ENCODE measurements at places on chromosomes 2 and 18.

DNA sequence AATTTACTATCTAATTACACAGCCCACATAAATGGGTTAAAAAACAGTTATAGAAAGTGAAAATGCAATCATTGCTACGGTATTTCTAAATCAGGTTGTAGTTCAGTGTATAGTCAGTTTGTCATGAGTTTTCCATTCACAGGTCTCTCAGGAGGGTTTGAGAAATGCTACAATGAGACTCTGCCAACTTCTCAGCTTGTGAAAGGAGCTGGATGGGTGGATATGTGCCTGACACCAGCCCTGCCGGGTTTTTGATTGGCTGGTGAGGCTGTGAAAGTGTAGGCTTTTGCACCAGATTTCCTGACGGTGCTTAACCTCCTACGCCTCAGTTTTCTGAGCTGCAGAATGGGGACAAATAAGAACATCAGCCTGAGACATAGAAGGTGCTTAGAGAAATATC is 102.6 kb upstream of the SMIM21 start:
- DNase-seq, result no peak

DNA sequence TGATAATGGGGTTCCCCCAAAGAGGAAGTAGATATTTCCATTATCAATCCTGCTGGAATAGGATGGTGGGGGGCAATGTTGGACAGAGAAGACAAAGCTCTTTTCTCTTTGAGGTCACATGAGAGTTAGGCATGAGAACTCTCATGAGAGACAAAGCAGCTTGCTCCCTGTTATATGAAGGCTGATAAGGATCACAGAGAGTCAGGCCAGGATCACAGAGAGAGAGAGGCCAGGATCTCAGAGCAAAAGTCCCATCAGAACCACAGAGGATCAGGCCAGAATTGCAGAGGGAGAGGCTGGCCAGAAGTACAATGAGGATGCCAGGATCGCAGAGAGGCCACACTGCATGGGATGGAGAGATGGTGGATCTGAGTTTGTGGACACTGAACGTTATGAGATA is 457.1 kb downstream of the LPIN1 start:
- no peak for DNase-seq

GRCh38 chr2:17593841-17594491 is 53.5 kb downstream of the VSNL1 start:
- no peak for DNase-seq

- no peak for DNase-seq
Measured at GRCh38 chr2:39723946-39724827, 54.9 kb downstream of the THUMPD2 start.

GRCh38 chr2:40037303-40037702 is 258.2 kb upstream of the THUMPD2 start:
- peak; percentile 9 for DNase-seq

DNA sequence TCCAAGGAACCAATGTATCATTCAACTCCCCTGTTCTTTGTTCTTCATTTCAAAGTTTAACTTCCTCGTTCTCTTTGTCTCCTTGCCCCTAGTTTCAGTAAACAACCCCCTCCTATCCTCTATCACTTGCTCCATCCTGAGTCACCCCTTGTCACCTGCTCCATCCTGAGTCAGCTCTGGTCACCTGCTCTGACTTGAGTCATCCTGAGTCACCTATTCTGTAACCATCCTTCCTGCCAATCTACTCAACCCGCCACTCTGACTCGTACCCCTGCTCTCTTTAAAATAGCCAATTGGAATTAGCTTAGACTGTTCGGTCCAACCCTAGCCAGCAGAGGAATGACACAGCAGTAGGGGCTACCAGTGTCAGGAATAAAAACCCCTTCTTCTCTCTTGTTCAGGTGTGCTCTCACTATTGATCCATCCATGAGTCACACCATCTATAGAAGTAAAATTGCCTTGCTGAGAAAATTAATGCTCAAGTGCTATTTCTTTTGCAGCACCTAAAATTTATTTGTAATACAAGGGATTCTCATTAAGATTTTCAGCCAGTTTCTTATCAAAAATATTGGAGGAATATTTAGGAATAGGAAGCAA is 326.8 kb downstream of the AKAIN1 start:
- no peak for DNase-seq

GRCh38 chr2:139170406-139170805 is 390.2 kb upstream of the NXPH2 start:
- DNase-seq, result no peak

GRCh38 chr18:75205514-75206132 is 3.3 kb downstream of the PTGR3 start:
- no peak for DNase-seq

GRCh38 chr2:147006736-147007141 is 838.1 kb upstream of the ACVR2A start:
- no peak for DNase-seq

DNA sequence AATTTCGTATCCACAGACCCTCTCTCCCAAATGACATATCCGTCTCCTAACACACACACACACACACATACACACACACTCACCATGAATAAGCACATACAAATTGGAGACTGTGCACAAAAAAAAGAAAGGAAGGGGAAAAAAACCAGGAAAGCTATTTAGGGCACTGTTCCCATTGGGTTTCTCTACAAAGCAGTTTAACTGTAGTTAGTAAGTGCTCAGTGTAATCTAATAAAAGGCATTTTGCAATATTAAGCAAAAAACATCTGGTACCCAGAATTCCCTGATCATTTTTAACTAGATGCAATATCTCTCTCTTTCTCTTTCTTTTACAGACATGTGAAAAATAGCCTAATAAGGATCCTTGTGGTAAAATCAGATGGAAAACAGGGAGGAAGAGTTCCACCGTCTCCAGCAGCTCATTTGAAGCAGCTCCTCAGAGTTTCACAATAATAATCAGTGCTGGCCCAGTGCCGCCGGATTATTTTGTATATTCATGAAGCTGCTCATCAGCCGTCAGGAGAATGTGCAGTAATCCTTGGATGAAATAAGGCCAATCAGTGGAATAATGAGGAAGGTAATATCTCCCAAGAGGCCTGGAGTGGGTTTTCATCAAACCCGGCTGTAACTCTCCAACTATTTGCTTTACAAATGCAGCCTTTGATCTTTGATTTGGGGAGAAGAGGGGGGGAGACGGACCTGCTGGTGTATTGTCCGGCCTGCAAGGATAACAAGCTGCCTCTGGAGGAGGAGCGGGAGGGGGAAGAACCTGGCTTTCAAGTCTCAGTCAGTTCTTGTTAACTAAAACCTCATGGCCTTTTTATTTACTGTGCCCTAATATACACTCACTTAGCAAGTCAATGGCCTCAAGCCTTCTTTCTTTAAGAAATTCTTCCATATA is 227.6 kb upstream of the SMIM21 start:
- DNase-seq, result no peak

All from C1 segment of cervical spinal cord (tissue), 14 donors.